ENCODE measurements at places on chromosomes 11 and 22. TPM values are rescaled to one million over a fixed set of nuclear protein-coding genes. Genes with fewer than 3 reads are reported as not detected.

The TMEM151A gene
- not detected for total RNA-seq

The SLCO2B1 gene
- 0.05 TPM for total RNA-seq

The MTCH2 gene
- total RNA-seq, result 104 TPM

The MUC5AC gene
- not detected for total RNA-seq
